AML-193 (cell line): ENCODE measurements at places on chromosomes 12 and 14.
A peak's percentile ranks its signal among the peaks of the same experiment; 100 is the strongest.

DNA sequence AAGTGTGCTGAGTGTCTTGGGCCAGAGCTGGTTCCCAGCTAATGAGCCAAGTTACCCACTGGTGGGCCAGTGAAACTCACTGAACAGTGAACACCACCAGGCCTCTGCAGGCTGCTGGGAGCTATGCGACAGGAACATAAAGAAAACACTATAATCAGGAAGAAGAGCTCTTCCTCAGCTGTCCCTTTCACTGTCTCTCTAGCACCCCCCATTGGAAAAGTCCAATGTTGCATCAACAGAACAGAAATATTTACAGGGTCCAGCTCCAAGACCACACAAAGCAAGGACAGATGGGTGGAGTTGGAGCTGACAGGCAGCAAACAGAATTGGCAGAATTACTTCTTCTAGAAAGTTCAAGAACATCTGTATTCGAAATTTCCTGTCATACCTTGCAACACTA lies 903.6 kb upstream of the TMEM132C start:
- peak; percentile 6 for DNase-seq

DNA sequence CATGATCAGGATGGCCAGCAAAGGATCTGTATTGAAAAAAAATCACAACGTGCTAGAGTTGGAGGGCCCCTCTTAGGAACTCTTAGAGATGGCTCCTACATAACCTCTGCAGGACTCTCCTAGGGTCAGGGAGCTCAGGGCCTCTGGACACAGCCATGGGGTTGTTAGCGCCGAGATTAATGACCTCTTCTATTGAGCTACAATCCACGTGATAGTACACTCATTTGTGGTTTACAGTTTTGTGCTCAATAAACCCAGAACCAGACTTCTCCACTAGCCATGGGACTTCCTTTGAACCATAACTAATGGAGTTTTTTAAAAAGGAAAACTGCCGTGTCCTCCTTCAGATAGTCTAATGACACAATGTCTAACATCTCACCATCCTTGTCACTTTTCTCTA lies 29.6 kb upstream of the HDAC7 start:
- DNase-seq = no peak

DNA sequence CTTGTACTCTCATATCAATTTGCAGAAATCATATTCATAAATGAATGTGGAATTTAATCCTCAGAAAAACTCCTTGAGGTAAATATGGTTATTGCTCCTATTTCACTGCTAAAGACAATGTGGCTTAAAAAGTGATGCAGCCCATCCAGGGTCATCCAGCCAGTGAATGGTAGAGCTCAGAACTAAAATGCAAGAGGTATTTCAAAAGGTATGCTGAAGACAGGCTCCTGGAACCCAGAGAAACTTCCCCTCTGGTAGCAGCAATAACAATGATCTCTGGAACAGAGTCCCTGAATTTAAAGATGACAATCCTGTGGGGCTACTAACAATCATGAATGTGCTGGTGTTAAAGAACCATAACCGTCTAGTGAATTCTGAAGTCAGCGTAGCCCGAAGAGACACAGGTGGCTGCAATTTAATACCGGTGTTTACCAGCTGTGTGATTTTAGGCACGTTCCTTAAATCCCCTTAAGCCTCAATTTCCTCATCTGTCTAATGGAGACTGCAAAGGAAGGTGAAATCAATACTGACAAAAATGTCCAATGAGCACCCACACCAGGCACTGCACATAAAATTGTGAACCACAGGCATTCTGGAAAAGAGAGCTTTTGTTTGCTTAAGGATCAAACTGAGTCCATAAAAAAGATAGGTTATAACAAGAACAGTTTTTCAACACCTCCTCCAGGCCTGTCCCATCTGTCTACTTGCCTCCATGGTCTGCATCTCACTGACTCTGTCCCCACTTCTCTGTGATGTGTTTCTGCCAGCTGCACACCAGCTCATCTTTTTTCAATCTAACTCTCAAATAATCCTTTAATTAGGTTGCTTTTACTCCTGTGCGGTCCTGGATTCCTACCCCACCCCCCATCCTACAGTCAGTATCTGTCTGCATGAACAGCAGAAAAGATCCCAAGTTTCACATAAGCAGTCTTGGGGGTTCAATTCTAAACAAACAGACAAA lies 10.5 kb downstream of the TM7SF3 start:
- no peak for DNase-seq

DNA sequence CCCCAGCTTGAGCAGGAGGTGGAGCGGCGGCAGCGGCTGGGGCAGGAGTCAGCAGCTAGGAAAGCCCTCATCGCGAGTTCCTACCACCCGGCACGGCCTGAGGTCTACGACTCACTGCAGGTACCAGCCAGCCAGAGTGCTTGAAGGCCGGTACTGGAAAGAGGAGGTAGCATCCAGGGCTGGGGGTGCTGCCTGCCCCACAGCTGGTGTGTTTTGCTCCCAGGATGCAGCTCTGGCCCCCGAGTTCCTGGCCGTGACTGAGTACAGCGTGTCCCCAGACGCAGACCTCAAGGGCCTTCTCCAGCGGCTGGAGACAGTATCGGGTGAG lies 1.6 kb downstream of the OGFOD2 start:
- DNase-seq = no peak
